Naive thymus-derived CD4-positive, alpha-beta T cell (primary cell): ENCODE measurements at places on chromosomes 3 and 15. TPM values are rescaled to one million over a fixed set of nuclear protein-coding genes. Genes with fewer than 3 reads are reported as not detected.
A peak's percentile ranks its signal among the peaks of the same experiment; 100 is the strongest.

- no peak for DNase-seq
These were observed 62.0 kb downstream of the TLE3 start for GRCh38 chr15:70035719-70036077.

DNA sequence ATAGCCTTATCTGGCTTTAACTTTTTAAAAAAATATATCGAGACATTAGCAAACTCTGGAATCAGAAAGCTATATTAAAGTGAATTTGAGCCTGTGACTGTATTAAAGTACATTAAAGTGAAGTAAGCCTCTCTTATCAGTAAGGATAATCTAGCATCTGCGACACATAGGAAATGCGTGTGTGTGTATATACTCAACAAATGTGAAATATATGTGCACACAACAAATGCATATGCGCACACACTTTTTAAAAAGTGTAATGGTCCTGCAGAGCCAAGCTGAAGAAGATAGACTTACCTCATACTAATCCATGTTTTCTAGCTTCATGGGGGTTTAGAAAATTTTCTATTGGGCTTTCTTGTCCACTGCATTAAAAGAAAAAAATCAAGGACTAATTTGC is 437.1 kb downstream of the ZIC1 start:
- DNase-seq: no peak

- DNase-seq: no peak
These were observed 5.9 kb downstream of the DUOX2 start for GRCh38 chr15:45107941-45108630.

Gene EBLN2
- 9.8 TPM for total RNA-seq

DNA sequence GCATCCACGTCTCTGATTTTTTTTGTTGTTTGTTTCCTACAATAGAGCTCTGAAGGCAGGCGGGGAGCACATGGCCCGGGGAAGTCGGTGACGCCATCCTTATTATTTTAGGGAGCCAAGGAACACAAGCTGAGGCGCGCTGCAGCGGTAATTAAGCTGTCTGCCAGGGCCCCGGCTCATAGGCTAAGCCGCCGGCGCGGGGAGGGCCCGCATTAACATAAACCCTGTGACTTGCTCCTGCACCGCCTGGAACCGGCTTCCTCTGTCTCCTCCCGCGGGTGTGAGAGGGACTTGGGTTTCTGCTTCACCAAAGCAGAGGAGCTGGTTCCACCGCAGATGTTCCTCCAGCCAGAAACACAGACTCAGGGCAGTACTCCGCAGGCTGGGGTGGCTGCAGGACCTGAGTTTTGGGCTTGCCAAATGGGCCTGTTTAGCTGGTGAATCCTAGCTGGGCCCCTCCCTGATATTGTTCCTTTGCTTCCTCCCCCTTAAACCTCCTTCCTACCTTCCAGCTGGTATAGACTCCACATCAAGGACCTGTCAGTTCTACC is 25.3 kb downstream of the ANP32A start:
- peak; percentile 62 for DNase-seq
